ENCODE measurements at places on chromosomes 11 and 22.

DNA sequence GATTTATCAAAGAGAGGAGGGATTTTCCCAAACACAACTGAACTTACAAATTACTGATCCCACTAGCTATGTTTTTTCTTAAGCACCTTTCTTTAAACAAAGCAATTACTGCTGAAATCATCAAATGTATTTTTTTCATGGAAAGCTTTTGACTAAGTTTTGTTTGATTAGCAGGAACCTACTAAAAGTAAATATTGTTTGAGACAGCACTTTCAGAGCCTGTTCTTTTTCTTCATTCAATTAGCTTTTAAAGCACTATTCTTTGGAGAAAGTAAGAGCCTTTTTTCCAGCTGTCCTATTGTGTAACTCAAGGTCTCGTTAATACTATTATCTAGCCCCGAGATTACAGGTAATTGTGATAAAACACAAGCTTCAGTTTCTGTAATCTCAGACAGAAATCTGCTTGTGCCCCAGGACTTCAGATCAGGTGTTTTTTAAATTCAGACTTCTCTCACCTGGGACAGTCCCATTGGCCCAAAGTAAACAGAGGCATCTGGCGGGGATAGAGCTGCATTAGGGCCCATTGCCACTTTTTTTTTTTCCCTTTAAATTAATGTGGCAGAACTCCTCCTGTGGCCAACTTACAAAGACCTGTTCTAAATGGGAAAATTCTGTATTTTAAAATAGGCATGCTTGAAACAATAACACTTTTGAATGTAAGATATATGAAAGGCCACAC, 11.0 kb downstream of the CSTPP1 start:
- no peak for DNase-seq

DNA sequence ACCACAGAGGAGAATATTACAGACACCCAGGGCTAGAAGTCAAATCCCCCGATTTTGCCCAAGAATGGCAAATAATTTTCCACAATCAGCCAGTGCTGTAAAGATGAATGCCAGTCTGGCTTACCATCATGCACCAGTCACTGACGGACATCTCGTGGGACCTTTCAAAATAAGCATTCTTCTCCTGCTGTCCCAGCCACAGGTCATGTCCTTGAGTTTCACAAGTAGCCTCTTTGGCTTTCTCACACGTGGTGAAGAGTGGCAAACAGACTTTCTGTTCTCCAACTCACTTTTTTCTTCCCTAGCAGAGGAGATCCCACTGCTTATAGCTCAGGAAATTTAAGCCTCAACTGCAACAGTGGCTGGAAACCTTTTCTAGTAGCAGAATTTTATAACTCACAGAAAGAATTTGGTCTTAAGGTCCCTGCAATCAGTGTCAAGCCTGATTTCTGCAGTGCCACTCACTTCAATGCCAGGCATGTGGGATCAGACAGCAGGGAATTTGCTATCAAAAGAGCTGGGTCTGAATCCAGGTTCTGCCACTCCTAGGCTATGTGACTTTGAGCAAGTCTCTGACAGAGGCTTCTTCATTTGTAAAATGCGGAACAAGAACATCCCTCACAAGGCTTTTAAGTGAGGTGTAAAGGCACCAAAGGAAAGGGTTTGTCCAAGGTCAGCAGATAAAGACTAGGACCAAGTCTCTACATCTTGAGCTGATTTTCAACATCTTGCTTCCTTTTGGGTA, 3.6 kb downstream of the PIK3IP1 start:
- no peak for DNase-seq

- DNase-seq, result no peak
Observed at GRCh38 chr11:56782167-56782847, 33.8 kb upstream of the OR9G4 start.

DNA sequence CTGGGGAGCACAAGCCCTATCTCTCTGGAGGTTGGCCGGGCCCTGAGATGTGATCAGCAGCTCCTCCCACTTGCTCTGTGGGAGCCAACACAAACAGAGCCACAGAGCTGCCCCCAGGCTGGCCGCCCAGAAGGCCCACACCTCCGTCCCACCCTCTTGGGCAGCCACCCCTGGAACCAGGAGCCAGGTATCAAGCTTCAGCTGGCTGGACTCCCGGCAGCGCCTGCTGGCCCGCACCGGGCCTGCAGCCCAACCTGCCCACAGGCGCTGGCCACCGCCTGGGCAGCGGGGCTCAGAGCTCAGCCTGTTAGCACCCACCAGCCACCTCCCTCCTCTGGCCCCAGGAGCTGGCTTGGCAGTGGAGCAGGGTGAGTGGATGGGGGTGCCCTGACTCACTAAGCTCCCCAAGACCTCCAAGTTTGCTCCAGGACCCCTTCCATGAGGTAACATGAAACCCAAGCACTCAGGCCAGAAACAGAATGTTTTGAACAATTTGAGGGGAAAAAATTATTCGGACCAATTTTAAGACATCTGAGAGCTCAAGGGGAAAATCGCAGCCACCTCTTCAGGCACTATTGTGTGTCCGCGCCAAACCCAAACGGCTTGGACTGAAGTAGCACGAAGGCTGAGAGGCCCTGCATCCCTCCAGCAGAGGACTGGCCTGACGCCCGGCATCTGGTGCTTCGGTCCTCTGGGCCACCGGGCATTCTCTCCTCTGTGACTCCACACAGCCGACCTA, 450.8 kb downstream of the SOX6 start:
- no peak for DNase-seq

GRCh38 chr11:70650075-70650909, 252.0 kb downstream of the CTTN start:
- DNase-seq, result peak; percentile 91

DNA sequence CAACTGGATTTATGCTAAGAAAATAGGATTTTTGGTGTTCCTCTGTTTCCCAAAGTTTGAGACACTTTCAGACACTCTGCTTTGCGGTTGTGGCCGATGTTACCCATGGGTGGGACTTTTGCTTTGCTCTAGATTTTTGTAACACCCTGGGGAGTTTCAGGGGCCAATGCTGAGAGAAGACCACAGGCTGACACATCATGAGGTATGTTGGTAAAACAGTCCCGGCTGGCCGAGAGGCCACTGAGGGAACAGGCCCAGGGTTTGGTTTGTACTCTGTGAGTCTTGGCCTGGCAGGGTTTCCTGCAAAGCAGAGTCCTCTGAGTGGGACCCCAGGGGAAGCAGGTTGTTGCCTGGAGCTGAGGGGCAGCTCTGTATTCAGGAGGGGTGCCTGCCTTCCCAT, 78.5 kb upstream of the PITPNB start:
- no peak for DNase-seq

DNA sequence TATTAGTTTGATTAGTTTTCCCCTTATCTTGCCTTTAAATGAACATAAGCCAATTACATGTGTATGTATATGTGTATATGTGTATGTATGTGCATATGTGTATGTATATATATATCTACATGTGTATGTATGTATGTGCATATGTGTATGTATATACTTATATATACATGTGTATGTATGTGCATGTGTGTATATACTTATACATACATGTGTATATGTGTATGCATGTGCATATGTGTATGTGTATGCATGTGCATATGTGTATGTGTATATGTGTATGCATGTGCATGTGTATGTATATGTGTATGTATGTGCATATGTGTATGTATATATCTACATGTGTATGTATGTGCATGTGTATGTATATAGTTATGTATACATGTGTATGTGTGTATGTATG, 65.5 kb upstream of the CCT8L2 start:
- no peak for DNase-seq

- DNase-seq, result peak; percentile 89
Observed at GRCh38 chr22:26852176-26852575, 194.8 kb downstream of the MIAT start.

DNA sequence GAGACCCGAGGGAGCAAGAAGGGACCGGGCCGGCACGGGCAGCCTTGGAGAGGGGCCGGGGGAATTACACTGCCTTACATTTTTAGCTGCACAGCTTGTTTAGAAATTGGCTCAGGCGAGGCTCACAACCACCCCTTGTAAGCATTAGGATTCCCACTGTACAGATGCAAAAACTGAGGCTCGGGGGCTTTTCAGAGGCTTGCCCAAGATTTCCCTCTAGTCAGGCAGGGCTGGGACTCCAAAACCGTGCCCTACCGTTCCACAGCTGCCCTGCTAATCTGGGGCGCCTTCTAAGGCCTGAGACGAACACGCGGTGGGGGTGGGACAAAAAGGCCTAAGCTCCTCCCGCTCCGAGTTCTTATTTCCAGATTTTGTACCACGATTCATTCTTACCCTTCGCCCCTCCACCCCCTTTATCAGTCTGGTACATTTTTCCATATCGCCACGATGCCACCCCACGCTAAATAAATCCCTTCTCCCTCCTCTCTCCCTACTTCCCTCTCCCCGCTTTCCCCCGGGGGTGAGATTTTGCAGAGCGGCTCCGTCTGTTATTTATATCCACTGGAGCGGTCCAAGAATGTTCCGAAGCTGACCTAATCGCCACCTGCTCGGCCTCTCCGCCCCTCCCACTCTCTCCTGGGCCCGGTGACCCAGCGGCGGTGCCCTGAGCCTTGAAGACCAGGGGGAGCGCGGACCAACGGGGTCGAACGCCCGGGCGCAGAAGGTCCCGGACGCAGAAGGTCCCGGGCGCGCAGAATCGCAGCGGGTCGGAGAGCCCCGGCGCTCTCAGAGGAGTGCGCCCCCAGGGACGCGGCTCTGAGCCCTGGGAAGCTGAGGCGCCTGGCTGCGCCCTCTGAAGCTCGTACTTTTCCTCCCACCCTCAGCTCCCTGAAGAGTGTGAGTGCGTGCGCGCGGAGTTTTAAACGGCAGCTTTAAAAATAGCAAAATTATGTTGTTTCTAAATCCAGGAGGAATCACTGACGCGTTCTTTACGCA, 764 bp upstream of the PACSIN3 start:
- peak; percentile 91 for DNase-seq

DNA sequence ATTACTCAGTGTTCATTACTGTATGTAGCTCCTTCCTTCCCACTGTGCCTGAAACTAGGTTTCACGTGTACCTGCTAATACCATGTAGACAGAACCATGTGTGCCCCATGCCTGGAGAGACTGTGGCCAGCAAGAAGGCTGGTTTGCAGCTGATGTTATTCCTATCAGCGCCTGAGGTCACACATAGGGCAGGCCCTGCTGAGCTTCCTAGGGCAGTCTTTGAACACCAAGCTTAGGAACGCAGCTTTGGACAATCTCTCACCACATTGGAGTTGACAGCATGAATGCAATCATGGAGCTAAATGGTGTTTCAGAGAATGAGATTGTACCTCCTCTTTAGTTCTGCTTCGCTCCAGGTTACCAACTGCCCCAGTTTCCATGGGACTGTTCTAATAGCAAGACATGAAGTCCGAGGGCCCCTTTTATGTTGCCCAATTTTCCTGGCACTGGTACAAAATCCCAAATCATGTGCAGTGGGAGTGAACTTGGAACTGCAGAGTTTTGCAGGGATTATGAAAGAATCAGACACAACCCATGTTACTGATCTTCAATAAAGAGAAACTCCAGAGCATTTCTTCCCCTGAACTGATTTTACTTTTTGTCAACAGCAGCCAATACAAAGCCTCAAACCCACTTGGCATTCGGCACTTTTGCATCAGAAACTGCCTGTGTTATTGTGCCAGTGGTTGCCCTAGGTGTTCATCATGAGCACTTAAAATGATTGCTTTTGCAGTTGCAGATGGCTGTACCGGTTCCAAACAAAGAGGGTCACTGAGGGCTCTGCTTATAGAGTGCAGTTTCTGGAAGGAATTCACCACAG, 154.2 kb upstream of the TTC12 start:
- DNase-seq, result no peak

DNA sequence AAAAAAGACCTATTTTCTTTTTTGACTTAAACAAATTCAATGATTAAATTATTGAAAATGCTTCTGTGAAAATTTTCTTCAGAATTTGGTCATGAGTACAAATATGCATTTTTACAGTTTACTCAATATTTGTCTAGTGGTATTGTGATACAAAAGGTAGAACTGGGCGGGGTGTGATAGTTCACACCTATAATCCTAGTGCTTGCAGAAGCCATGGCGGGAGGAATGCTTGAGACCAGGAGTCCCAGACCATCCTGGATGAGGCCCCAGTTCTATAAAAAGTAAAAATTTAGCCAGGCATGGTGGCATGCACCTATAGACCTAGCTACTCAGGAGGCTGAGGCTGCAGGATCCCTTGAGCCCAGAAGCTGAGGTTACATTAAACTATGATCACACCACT, 90.6 kb downstream of the ARHGAP42 start:
- DNase-seq, result no peak

DNA sequence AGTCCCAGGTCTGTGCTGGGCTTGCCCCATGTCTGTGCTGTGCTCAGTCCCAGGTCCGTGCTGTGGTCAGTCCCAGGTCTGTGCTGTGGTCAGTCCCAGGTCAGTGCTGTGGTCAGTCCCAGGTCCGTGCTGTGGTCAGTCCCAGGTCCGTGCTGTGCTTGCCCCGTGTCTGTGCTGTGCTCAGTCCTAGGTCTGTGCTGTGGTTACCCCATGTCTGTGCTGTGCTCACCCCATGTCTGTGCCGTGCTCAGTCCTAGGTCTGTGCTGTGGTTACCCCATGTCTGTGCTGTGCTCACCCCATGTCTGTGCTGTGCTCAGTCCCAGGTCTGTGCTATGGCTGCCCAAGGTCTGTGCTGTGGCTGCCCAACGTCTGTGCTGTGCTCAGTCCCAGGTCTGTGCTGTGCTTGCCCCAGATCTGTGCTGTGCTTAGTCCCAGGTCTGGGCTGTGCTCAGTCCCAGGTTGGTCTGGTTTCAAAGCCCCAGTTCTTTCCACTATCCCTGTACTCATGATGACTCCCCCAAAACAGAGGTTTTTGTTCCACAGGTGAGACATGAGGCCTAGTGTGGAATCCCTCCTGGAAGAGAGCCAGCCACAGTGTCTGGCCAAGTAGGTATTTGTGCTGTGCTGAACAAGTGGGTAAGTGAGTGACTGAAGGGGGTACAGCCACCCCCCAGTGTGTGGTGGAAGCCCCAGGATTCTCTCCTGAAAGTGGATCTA, 34.8 kb downstream of the IRAG1 start:
- no peak for DNase-seq

GRCh38 chr22:19867617-19868016, 12.9 kb upstream of the GNB1L start:
- no peak for DNase-seq

DNA sequence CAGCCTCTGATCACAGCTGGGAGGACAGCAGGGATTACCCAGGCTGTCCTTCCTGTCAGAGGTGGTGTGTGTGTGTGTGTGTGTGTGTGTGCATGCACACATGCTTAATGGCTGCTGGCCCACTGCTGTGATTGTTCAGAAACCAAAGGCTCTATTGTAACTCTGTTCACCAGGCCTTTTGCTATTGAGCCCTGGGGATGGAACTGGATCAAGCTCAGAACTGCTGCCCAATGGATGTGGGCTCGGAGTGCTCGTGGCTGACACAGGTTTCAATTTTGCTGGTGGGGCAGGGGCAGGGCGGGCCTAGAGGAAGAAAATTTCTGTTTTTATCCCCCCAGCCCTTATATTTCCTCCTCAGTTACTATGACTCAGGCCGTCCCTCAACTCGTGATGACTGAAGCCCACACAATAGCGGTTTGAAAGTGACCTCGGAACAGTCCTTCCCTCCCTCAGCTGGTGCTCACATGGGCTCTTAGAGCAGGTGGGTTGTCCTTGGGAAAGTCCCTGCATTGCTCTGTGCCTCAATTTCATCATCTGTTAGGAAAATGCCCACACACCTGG, 359.3 kb downstream of the TENM4 start:
- DNase-seq, result no peak

- no peak for DNase-seq
Observed at GRCh38 chr22:37239336-37240239, 4.5 kb downstream of the RAC2 start.

Data from GM23338 (cell line).